ENCODE measurements at places on chromosomes 6 and 20. TPM values are rescaled to one million over a fixed set of nuclear protein-coding genes. Genes with fewer than 3 reads are reported as not detected.
A peak's percentile ranks its signal among the peaks of the same experiment; 100 is the strongest.

Gene BTNL2
- polyA plus RNA-seq, result not detected

Gene TMC2
- not detected for polyA plus RNA-seq

Gene ANKRD66
- polyA plus RNA-seq, result not detected

Gene VGLL2
- not detected for polyA plus RNA-seq

Gene RNASET2
- 15.7 TPM for polyA plus RNA-seq

DNA sequence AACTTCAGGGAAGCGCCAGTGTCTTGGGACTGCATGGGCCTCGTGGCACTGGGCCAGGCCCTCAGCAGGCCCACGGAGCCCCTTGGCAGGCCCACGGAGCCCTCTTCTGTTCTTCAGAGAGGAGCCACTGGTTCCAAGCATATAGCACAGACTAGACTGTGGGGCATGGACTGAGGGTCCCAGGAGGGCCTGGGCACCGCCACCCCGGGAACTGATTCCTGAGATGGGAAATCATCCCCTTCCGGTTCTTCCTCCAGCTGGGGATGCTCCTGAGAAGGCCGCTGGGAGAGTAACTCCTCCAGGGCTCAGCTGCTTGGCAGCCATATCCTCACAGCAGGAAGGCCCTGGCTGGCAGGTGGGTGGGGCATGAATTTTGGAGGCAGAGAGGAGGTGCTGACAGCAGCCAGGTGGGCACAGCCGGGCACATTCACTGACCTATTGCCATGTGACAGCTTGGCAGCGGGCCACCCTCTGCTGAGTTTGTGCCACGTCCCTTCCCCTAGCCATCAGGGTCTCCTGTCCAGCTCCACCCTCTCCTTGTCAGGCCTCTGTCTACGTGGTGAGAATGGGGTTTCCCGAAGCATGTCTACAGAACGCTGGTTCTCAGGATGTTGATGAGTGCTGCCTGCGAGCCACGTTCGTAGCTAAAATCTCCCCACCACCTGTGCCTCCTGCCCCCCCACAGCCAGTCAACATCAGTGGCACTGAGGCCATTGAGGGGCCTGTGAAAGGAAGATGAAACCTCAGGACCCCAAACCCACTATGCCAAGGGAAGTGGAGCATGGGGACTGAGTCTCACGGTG lies 152.1 kb downstream of the TAF4 start:
- no peaks in the 10 kb centered on the region for H3K36me3 ChIP-seq
- H3K4me3 ChIP-seq, result no peak overlapping the region
- no peaks in the 10 kb centered on the region for H3K4me1 ChIP-seq
- DNase-seq, result no peak

DNA sequence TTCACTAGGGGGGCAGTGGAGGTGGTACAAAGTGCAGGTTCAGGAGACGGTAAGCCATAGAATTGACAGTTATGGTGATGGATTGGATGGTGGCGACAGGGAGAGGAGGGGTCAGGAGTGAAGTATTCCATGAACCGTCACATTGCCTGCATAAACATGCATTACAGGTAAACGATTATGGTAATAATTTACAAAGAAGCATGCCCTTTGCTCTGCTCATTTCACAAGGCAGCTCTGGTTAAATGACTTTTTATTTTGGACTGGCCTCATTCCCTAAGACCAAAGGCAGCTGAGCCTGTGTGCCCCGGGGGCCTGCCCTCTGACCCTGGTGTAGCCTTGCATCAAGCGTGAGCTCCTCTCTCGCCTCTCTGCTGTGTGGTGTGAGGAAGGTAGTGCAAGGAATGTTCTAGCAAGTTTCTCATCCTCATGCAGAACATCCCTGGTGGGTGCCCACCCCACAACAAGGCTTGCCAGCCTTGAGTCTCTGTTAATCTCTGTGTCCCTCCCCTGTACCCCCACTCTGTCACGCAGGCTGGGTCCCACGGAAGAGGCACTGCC lies 59.0 kb downstream of the PPP1R14C start:
- H3K27ac ChIP-seq, result no peak overlapping the region
- no peak overlapping the region for H3K4me3 ChIP-seq
- DNase-seq, result no peak
- H3K27me3 ChIP-seq, result no peaks in the 10 kb centered on the region
- no peaks in the 10 kb centered on the region for H3K4me1 ChIP-seq
- no peaks in the 10 kb centered on the region for H3K36me3 ChIP-seq

GRCh38 chr6:160348223-160349019 lies at the start of gene SLC22A3:
Gene SLC22A3, plus strand, starts transcription at chr6:160348378. Its CDS starts 42 bp downstream, at chr6:160348420.
- H3K27ac ChIP-seq, result no peak within 1 kb of the TSS
- H3K36me3 ChIP-seq, result no peaks in the 10 kb centered on the region
- DNase-seq, result peak; percentile 77
- peak within 1 kb of the TSS; percentile 58 for H3K4me3 ChIP-seq
- H3K27me3 ChIP-seq, result peaks cover 34% of the 10 kb centered on the region
